Thoracic aorta (tissue), 2 donors: ENCODE measurements at places on chromosomes 5 and 9. TPM values are rescaled to one million over a fixed set of nuclear protein-coding genes. Genes with fewer than 3 reads are reported as not detected.

GRCh38 chr9:79989079-79989478 lies 417.3 kb downstream of the TLE4 start:
- DNase-seq, result no peak

GRCh38 chr9:83362341-83362995 lies 175.7 kb downstream of the FRMD3 start:
- DNase-seq, result no peak

GRCh38 chr5:32713770-32714381 lies 2.8 kb downstream of the NPR3 start:
- no peak for DNase-seq

GRCh38 chr9:69178583-69179011 lies 4.5 kb downstream of the TJP2 start:
- DNase-seq, result no peak

- no peak for DNase-seq
Observed at GRCh38 chr9:35937227-35937626, 20.7 kb downstream of the OR2S2 start.

- DNase-seq, result no peak
Observed at GRCh38 chr5:141439411-141440141, 9.3 kb downstream of the PCDHGA12 start.

DNA sequence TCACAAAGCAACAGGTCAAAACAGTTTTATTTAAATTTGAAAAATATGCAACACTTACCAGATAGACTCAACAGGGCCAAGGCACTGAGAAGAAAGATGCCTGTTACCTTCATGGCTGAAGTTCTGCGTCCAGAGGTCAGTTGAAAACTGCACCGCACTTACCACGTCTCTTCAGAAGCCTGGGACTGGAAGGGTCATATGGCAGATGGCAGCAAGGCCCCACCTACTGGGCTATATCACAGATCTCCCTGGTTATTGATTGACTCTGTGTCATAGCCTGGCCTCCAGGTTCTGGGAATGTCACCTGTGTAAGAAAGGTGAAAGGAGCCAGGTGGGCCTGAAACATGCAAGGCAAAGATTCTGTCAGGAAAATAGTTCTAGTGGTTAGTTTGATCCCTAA lies at the start of gene SPINK1:
Gene SPINK1 (minus strand): TSS at position 207 of the 400 bp plus-strand sequence. CDS start 94 bp downstream, at position 113.
- DNase-seq, result no peak

DNA sequence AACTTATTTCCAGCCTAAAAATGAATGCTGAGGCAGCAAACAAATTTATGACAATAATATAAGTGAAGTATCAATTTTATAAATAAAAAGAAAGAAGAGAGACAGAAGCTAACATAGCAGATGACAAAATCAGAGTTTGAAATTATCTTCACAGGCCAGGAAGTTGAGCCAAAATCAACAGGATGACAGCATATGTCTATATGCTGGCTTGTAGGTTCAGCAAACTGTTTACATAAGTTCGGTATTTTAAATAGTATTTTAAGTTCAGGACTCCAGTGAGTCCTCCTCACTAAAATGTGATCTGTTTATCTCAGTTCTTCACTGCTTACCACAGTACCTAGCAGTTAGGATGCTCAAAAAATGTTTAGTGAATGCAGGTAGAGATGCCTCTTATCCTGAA lies 359.6 kb upstream of the SMC2 start:
- no peak for DNase-seq

DNA sequence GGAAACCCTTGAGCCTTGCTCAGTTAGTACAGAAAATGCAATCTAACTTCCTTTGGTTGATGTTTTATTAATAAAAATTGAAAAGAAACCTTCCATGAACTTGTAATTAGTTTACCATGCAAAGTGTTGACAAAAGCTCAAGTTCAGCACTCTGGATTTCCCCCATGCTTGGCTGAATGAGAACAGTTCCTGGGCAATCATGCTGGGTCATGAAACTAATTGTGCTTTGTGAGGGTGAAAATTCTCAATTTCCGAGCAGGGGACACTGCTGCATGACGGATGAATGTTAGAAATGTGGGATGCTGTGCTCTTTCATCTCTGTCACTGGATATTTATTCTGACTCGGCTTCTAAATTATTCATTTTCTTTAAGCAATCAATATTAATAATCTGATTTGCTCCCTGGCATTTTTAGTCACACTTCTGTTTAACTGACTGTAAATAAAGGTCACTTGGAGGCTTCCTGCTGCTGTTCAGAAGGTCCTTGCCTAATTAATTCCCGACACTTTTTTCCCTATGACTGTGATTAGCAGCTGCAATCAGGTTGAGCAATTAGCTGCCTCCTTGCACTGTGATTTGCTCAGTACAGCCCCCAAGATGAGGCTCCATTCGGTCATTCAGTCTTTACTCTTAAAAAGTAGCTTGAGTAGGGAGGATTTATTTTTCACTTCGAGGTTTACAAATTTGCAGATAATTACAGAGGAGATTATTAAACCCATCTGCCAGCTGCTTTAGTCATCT lies 678.1 kb upstream of the ZNF608 start:
- DNase-seq, result no peak

- DNase-seq, result no peak
Observed at GRCh38 chr5:36521838-36522745, 84.3 kb upstream of the SLC1A3 start.

DNA sequence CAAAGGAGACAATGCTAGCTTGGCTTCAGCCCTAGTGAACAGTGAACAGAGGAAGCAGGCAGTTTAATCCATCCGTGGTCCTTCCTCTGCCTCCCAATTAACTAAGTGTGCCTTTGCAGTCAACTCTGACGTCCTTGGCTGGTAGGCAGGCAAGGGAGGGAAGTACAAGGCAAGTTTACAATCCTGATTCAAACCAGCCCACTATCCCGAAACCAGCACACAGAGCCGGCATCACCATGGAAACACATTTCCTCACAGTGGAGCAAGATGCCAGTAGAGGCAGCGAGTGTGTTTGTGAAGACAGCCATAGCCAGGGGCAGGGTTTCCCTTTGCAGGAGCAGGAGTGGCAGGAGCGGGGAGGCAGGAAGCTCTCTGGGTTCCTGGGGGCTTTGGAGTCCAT lies 73.9 kb downstream of the GOLPH3 start:
- no peak for DNase-seq

FSD1L gene
- 5.1 TPM for total RNA-seq

DRD1 gene
- total RNA-seq, result 0.41 TPM

OMD gene
- 200 TPM for total RNA-seq

MACIR gene
- 8.3 TPM for total RNA-seq

CEP120 gene
- 18.5 TPM for total RNA-seq
